GM03348 (cell line): ENCODE measurements at places on chromosomes 12 and 14.

DNA sequence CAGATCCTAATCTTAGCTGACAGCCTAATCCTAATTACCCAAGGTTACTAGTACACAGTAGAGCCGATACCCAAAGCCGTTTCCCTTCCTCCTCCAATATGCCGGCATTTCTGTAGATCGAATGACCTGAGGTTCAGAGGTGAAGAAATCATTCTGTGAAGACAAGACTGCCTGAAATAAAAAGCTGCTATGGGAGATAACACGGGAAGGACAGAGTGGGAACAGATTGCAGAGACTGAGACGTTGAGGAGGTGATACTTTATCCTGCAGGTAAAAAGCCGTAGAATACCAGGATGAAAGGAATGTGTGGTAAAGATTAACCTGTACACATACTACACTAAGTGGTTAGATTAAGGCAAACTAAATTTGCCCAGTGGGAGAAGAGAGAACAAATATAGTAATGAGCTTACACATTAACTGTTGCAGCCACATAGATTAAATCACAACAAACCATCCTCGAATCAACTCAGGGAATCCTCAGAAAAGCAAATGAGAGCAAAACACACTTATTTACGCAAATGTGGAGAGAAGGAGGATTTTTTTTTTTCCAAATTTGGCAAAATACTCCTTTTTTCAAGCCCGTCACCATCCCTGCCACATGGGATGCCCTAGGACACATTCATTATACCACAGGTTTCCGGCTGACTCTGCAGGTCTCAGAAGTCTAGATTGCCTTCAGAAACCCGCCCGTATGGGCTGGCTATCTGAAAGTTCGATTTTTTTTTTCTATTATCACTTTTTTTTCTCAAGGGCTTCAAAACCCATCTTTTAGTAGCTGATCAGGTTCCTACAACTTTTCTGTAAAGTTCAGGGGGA is 188.0 kb downstream of the TTC8 start:
- no peak for DNase-seq

- DNase-seq, result no peak
These were observed 10.3 kb upstream of the RNASE12 start for GRCh38 chr14:20601522-20601921.

- DNase-seq, result peak; percentile 13
These were observed 21.3 kb upstream of the TSPAN9 start for GRCh38 chr12:3055704-3056467.

GRCh38 chr12:119069147-119069642 is 87.9 kb downstream of the SRRM4 start:
- DNase-seq, result no peak

DNA sequence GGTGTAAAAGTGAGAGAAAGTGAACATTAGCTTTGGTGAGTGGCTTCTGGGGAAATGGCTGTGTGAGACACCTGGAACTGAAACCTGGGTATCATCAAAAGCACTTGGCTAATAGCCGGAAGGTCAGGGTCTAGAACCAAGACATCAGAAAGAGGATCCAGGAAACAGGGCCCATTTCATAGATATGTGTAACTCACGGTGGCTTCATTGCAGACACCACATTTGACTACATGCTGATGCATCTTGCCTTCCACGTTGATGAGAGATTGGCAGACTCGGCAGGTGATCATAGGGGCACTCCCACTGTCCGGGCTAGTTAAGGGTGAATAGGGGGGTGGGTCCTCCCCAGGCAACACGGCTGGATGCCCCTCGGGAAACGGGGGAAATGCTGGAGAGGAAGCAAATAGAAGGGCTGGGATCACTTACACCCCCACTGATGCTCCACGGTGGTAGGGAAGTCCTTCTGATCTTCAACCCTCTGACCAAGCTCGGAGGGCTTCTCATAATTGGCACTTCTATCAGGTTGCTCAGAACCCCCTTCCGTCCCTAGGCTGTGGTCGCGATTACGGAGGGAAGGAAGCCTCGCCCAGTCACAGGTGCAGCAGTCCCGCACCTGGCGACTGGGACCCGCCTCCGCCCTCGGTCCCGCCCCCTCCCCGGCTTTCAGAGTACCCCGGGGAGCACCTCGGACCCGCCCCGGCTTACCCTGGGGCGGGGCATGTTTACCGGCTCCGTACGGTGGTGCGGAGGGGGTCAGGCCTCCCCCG is 593 bp downstream of the PIP4P1 start:
- DNase-seq, result no peak
